Type B pancreatic cell (in vitro differentiated cells): ENCODE measurements at places on chromosomes 3 and 15. TPM values are rescaled to one million over a fixed set of nuclear protein-coding genes. Genes with fewer than 3 reads are reported as not detected.

- peak overlapping the region; percentile 97 for H3K4me3 ChIP-seq
- no peaks in the 10 kb centered on the region for H3K27me3 ChIP-seq
- H3K36me3 ChIP-seq = peaks cover 25% of the 10 kb centered on the region
- H3K27ac ChIP-seq = peak overlapping the region; percentile 87
- peaks cover 30% of the 10 kb centered on the region for H3K4me1 ChIP-seq
Measured at GRCh38 chr3:156675830-156676767, 1.7 kb downstream of the TIPARP start.

HRG gene
- total RNA-seq = not detected in 2 replicates

- H3K4me1 ChIP-seq = peaks cover 6% of the 10 kb centered on the region
- peaks cover 14% of the 10 kb centered on the region for H3K36me3 ChIP-seq
- no peaks in the 10 kb centered on the region for H3K27me3 ChIP-seq
- H3K4me3 ChIP-seq = no peak overlapping the region
- DNase-seq = no peak
Measured at GRCh38 chr3:78967061-78967460, 800.7 kb downstream of the ROBO1 start.

CCK gene
- 1.3 and 17.7 TPM in 2 replicates for total RNA-seq

P3H2 gene
- total RNA-seq = 8.2 and 23.5 TPM in 2 replicates

PLA2G4E gene
- 0.12 TPM in 1 of 2 replicates, not detected in the other for total RNA-seq

- peak overlapping the region; percentile 8 for H3K27ac ChIP-seq
- DNase-seq = no peak
- no peaks in the 10 kb centered on the region for H3K27me3 ChIP-seq
- H3K4me3 ChIP-seq = no peak overlapping the region
- peaks cover 14% of the 10 kb centered on the region for H3K36me3 ChIP-seq
Measured at GRCh38 chr15:98674336-98674735, 26.0 kb downstream of the IGF1R start.

GRCh38 chr15:68305420-68305871, 27.9 kb downstream of the FEM1B start:
- peak; percentile 60 for DNase-seq
- H3K27me3 ChIP-seq = no peaks in the 10 kb centered on the region
- H3K36me3 ChIP-seq = no peaks in the 10 kb centered on the region
- peaks cover 22% of the 10 kb centered on the region for H3K4me1 ChIP-seq

DNA sequence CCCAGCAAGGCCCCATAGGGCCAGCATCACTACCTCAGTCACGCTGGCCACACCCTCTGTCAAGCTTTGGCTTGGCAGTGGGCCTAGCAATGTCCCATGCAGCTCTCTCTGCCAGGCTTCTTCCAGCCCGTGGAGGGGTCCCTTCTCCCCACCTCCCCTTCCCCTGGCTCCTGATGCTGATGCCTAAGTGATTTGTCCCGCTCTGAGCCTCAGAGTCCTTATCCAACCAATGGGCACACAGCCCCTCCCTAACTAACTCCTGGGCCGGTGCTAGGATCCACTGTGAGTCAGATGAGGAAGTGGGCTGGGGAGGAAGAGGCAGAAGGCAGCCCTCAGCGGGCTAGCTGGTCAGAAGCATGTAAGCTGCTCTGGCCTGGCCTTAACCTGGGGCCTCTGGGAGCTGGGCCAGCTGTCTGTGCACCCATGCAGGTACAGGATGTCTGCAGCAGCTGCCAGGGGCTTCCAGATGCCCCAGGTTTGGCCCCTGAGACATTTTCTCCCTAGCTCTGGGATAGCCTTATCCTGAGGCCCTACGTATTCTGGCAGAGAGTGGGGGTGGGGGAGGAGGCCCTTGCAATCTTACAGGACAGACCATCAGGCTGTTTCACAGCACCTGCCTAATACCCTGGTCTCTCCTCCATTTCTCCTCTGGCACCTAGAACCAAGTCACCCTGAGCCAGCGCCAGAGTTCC, 740 bp upstream of the ZBTB47 start:
- no peaks in the 10 kb centered on the region for H3K27me3 ChIP-seq
- peaks cover 10% of the 10 kb centered on the region for H3K36me3 ChIP-seq
- no peak for DNase-seq
- peaks cover 23% of the 10 kb centered on the region for H3K4me1 ChIP-seq
- H3K4me3 ChIP-seq = peak overlapping the region; percentile 92
- H3K27ac ChIP-seq = peak overlapping the region; percentile 68
